Neural cell (in vitro differentiated cells): ENCODE measurements at places on chromosomes 6 and 20. TPM values are rescaled to one million over a fixed set of nuclear protein-coding genes. Genes with fewer than 3 reads are reported as not detected.

TGM3 gene
- 0.10 and 0.24 TPM in 2 replicates for polyA plus RNA-seq

KIF6 gene
- 0.06 and 2.1 TPM in 2 replicates for polyA plus RNA-seq

DEFB127 gene
- not detected in 2 replicates for polyA plus RNA-seq

KHDRBS2 gene
- 25.4 and 28.5 TPM in 2 replicates for polyA plus RNA-seq

ZC2HC1B gene
- polyA plus RNA-seq = 0.34 TPM in 1 of 2 replicates, not detected in the other

OR2B6 gene
- not detected in 2 replicates for polyA plus RNA-seq

SCRT2 gene
- polyA plus RNA-seq = 2.5 and 3.8 TPM in 2 replicates

OPRL1 gene
- 18.3 and 18.4 TPM in 2 replicates for polyA plus RNA-seq

MROH8 gene
- 2.5 and 3.2 TPM in 2 replicates for polyA plus RNA-seq
